ENCODE measurements at places on chromosomes 2 and 18.
A peak's percentile ranks its signal among the peaks of the same experiment; 100 is the strongest.

GRCh38 chr2:157376041-157376440 lies 50.4 kb upstream of the ERMN start:
- no peak for DNase-seq

GRCh38 chr2:20526708-20527107 lies 79.8 kb downstream of the RHOB start:
- peak; percentile 63 for DNase-seq

- no peak for DNase-seq
These were observed 1055.1 kb downstream of the LRP1B start for GRCh38 chr2:141075753-141076152.

GRCh38 chr2:94996305-94997100 lies 29.0 kb upstream of the MAL start:
- peak; percentile 39 for DNase-seq

DNA sequence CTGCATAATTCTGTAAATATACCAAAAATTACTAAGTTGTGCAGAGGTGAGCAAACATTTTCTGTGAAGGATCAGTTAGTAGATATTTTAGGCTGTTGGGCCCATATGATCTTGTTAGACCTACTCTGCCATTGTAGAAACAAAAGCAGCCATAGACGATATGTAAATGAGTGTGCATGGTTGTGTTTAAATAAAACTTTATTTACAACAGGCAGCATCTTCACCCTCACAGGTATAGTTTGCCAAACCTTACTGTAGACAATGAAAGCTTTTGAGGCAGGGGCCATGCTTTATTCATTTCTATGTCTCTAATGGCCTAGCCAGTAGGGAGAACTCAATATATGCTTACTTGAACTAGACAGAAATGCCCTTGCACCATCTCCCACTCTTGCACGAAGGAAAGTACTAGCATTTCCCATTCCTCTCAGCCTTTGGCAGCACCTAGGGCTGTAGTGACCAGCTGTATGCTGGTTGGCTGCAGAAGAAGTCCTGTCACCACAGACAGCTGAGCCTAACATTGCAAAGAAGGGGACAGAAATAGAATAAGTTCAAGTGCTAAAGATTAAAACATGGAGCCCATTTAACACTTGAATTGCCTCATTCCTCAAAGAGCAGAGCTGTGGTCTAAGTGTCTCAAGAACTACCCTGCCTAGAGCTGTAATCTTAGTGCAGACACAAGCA lies 305.1 kb upstream of the MGAT5 start:
- DNase-seq = no peak

DNA sequence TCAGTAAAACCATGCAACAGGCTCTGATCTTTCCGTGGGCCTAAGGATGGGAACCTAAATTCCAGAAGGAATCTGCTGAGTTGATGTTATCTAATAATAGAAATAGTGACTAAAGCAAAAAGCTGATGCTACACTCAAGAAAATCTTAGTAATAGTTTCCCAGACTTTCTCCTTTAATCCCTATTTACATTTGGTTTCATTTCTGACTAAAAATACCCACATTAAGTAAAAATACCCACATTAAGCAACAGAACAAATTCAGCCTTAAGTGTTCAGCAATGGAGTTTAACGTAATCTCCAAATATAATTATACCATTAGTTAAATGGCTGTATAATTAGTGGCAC lies 50.3 kb downstream of the CCBE1 start:
- DNase-seq = no peak

DNA sequence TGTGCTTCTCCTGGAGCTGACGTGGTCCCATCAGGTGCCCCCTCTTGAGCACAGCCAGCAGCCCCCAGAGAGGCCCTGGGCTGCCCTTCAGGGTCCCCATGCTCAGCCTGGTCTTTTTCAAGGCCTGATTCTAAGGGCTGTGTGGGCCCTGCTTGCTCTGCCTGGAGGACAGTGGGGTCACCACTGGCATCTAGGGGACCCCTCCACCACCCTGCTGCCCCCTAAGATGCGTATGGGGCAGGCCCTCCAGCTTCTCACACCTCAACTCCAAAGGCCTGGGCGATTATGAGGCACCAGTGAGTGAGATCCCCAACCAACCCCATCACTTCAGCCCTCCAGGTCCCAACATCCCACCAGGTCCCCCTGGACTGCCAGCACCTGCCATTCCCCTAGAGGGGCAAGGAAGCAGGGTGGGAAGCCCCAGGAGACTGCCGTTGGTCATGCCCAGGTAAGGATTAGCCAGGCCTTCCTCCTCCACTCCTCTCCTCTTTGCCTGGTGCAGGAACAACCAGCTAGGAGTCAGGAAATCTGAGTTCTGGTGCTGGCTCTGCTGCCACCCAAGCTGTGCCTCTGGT lies 114.4 kb downstream of the SMAD7 start:
- DNase-seq = no peak

DNA sequence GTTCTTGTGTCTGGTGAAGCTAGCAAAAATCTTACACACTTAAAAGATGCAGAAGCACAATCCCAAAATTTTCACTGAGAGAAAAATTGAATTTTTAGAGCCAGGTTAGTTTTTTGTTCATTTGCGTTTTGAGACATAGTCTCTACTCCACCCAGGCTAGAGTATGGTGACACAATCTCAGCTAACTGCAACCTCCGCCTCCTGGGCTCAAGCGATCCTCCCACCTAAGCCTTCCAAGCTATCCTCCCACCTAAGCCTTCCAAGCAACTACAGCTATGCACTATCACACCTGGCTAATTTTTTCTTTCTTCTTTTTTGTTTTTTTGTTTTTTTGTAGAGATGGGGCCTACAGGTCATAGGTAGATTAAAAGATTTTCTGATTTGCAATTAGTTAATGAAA lies 113.1 kb upstream of the RAB6C start:
- no peak for DNase-seq

DNA sequence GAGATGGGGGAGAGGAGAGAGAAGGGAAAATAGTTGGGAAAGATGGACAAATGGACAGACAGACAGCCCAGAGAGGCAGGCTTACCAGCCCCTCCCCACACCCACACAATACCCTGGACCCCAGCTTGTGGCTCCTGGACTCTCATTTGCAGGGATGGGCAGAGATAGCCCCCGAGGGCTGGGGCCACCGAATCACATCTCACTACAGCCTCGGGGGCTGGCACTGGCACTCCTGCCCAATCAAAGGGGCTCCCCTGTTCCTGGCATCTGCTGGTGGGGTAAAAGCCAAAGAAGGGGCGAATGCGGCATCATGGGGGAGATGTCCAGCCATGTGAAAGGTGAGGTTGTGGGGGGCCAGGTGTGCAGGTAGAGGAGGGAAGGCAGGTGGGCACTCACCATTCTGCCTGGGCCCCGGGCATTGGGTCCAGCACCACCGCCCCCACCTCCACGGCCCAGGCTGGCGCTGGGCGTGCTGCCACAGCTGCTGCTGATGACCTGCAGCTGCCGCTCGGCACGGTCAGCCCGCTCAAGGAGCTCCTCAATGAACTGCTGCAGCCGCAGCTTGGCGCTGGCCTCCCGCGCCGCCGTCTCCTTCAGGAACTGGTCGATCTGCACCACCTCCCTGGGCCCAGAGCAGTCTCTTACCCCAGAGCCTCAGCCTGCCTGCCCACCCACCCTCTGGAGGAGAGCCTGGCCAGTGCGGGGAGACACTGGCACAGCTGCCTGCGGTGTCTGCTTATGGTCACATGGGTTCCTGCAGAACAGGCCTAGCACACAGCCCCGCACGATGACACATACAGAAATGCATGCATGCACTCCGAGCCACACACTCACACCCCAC lies 18.0 kb downstream of the FBXO41 start:
- DNase-seq = no peak

DNA sequence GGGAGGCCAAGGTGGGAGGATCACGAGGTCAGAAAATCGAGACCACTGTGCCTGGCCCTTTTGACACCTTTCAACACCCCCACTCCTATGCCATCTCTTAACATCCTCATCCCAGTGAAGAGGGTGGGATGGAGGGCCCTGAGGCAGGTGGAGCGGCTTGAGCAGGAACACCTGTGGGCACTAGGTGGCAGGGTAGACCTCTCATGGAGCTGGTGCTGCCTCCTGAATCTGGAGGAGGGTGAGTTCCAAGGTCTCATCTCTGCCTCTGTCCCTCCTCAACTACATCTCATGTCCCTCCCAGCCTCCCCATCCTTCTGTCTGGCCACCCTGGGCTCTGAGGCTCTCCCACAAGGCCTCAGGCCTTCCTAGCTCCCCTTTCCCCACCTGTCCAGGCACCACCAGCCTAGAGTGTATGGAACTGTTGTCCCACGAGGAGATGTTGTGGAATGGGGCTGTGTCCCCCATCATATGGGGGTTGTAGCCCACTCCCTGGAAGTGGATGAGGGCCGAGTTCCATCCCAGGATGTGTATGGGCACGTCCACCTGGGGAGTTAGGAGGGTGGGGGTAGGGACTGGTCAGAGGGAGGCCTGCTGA lies 17.0 kb upstream of the CRYBA2 start:
- DNase-seq = peak; percentile 34

DNA sequence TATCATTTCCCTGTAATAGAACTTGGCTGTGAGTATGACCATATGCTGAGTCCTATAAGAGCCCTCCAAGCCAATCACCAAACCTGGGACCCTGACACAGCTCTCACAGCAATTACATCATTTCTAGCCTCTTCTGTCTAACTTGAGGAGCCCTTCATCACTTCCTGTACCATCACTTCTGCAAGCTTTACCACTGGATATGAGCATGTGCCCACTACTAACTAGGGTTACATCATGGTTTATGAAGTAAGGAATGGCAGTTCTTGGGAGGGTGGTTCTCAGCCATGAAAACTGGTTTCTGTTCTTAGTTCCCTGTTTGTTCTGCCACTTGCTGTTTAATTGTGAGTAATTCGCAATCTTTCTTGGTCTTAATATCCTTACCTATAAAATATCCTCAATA lies 31.0 kb upstream of the EPB41L3 start:
- DNase-seq = no peak

DNA sequence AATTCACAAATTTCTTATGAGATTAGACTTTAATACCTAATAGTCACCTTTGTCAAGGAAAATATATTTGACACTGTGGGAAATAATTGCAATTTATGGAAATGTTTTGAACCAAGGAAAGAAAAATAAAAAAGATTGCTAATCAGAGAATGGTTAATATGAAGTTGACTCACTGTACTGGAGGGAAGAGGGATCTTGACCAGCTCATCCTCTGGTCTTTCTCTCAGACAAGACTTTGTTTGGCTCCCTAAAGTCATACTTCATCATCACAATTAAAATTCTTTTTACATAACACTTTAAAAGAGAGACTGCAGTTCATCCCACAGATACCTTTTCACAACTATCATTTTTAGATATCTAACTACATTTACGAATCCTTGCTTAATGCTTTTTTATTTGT lies 538.5 kb upstream of the ZEB2 start:
- DNase-seq = no peak

GRCh38 chr18:39846265-39846664 lies 2108.8 kb upstream of the PIK3C3 start:
- no peak for DNase-seq

- DNase-seq = no peak
These were observed 59.5 kb downstream of the LHCGR start for GRCh38 chr2:48695991-48696390.

DNA sequence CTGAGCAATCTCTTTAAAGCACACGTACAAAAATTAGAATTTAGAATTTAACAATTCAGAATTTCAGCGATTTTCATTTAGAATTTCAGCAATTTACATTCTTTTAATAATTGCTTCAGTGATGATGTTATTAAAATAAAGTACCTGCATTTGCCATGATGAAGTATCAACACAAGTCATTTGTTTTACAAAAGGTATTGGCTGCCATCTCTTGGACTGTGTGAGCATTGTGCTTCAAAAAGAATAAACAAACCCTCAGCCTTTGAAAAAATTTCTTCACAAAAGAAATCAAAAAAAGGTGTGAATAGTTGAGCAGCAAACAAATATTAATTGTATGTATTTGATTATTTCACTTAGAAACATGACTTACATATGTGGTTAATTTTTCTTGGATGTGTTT lies 27.1 kb upstream of the ZC3H15 start:
- peak; percentile 62 for DNase-seq

GRCh38 chr2:12762976-12763375 lies 46.2 kb downstream of the TRIB2 start:
- DNase-seq = no peak

- DNase-seq = peak; percentile 66
These were observed 4.6 kb downstream of the MBP start for GRCh38 chr18:77127769-77128671.

GRCh38 chr2:1081451-1082225 lies 131.0 kb downstream of the SNTG2 start:
- DNase-seq = no peak

GRCh38 chr2:63049970-63050333 lies 678 bp upstream of the OTX1 start:
- DNase-seq = peak; percentile 69

DNA sequence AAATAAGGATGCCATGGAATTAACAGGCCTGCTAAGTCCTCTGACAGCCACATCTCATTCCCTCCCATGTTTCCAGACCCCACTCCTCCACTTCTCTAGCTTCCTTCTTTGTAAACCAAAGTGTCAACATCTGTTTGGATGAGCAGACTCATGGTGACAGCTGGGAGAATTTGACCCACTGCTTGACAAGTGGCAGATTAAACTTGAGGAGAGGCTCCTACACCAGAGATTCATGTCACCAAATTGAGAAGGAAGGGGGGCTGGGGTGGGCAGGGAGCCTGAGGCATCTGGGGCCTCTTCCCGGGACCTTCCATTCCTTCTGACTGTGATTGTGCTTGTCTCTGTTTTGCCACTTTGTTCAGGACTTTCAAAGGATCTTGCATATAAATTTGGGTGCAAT lies 41.0 kb upstream of the IGFBP5 start:
- peak; percentile 69 for DNase-seq

DNA sequence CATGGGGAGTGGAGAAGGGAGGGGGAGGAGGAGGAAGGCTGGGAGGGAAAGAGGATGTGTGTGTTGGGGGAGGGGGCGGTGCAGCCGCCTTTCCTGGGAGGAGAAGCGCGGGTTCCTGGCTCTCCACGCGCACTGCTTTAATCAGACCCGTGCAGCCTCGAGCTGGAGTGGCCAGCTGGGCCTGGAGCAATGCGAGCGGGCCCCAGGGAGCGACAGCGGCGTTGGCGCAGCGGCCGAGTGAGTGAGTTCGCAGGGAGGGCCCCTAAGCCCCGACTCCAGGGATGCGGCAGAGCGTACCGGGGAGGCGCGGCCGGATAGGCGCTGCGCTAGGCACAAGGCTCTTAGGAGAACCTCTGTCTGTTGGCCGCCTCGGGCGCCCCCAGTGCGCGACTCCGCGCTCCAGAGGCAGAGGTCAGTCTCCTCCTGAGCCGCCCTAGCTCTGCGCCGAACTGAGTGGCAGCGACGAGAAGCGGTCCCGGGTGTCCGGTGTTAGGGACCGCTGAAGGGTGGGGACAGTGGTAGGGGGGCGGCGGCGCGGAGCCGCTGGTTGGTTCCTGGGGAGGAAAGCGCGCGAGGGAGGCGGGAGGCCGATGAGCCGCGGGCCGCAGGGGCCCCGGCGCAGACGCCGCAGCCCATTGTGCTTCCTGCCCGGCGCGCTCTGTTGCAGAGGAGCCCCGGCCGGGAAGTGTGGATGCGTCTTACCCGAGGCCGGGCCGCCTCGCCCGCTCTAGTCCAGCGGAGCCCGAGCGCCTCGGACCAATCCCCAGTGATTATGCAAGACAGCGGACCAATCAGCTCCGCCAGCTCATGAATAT lies 455 bp upstream of the DLX1 start:
- peak; percentile 90 for DNase-seq
